CD8-positive, alpha-beta memory T cell (primary cell): ENCODE measurements at places on chromosomes 5 and 9. TPM values are rescaled to one million over a fixed set of nuclear protein-coding genes. Genes with fewer than 3 reads are reported as not detected.

DNA sequence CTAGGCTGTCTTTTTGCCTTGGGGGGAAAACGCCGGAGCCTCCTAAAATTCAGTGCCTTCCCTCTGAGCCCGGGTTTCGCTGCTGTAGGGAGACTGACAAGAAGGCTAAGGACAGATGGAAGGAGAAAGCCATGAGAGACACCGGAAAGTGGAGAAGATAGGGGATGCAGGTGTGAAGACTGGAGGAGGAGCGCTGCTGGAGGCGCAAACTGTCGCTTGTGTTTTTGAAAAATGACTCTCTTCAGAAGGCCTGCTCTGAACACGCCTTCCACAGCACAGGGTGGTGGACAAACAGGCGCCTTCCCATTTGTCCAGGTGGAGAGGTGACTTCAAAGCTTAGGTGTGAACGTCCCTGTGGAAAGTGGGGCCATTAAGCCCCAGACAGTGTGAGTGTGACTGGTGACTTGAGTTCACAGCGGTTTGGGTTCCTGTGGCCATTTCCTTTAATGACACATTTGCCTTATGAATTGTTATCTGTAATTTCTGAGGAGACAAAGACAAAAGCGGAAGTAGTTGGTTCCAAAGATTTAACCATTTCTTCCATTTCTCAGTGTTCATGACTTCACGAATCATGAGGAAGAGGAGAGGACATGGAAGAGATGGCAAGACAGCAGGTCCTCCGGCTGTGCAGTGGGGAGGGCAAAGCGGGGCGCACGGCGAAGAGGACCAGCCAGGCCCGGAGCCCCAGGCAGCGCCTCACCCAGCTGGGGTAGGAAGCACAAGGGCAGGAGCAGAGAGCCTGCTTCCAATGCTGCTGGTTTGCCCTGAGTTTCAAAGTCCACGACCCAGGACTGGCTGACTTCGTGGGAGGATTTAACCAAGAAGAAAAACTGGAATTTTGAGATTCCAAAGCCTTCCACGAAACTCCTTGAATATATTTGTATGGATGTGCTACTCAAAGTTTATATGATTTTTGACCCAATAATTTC lies 27.8 kb upstream of the SEMA4D start:
- DNase-seq: no peak

DNA sequence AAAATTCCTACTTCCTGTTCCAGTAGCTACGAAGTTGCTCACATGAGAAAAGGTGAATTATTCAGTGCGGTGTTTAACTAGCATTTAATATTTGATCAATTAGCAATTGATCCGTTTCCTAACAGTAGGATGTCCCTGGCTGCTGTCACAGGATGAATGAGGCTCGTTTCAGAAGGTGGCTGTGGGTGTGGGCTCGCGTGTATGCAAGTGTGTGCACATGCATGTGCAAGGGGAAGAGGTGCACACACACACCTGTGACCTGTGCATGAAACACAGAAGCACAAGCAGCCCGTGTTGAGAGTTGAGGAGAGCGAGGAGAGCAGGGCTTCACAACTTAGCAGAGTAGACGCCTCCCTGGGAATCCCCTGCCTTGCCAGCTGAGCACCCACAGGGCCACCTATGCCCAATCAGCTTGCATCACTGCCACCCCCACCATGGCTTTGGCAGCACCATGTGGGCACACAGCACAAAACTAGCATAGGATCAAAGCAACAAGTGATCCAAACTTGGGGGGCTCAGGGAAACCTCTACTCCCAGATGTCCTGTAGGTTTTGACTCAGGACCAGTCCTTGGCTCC lies 107.2 kb downstream of the C5orf15 start:
- DNase-seq: no peak

GRCh38 chr5:35540002-35540401 lies 77.7 kb upstream of the SPEF2 start:
- no peak for DNase-seq

DNA sequence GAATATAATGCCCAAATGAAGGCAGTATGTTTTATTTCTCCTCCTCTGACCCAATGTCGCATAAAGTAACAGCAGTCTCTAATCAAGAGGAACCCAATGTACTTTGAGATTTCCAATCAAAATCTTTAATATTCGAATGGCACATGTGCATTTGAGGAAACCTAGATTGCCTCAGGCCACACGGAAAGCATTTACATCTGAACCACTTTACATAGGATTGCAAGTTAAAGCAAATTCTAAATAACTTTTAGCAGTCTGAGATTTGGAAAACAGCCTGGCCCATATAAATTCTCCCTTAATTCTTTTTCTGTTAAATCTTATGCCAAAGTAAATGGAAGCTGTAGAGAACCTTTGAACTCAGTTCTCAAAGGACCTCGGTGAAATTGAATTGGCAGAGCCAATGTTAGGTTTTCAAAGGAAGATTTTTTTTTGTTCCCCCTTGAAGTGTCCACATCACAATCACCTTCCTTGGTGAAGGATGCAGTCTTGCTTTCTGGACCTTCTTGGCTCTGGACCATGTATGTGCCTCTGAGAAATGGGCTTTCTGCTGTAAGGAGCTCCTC lies 57.3 kb downstream of the SNCAIP start:
- no peak for DNase-seq

- no peak for DNase-seq
Measured at GRCh38 chr5:159616952-159617351, 286.7 kb upstream of the IL12B start.

AK6 gene
- 108 TPM for total RNA-seq
